EH (cell line): ENCODE measurements at places on chromosomes 7 and 10.

- DNase-seq: no peak
Observed at GRCh38 chr7:45138433-45139267, 18.9 kb upstream of the RAMP3 start.

DNA sequence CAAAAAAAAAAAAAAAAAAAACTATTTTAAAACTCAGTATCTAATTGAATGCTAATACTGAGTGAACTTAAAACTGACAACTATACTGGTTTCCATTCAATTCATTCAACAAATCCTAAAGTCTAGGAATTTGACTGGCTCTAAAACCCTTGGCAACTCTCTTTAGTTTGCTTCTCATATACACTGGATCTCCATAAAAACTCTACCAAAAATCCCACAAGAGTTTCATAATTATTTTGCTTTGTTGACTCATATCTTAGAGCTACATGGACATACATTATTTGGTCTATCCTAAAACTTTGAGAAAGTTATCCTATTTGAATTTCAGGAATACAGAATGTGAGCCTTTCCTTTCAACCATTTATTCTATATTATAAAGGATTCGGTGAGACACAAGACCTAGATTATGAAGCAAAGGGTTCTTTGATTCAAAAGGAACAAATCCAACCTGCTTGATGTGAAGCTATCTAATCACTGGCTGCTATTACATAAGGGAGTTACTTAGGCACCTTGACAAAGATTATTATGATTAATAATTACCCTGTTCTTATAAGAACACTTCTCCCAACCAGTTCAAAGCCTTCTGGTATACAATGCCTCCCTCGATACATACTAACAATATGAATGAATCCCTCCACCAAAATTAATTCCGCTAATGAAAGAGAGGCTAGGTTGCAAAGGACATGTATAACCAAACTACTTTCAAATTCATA lies 15.8 kb upstream of the KMT2E start:
- no peak for DNase-seq

- no peak for DNase-seq
Observed at GRCh38 chr7:155971180-155971770, 159.0 kb upstream of the SHH start.

DNA sequence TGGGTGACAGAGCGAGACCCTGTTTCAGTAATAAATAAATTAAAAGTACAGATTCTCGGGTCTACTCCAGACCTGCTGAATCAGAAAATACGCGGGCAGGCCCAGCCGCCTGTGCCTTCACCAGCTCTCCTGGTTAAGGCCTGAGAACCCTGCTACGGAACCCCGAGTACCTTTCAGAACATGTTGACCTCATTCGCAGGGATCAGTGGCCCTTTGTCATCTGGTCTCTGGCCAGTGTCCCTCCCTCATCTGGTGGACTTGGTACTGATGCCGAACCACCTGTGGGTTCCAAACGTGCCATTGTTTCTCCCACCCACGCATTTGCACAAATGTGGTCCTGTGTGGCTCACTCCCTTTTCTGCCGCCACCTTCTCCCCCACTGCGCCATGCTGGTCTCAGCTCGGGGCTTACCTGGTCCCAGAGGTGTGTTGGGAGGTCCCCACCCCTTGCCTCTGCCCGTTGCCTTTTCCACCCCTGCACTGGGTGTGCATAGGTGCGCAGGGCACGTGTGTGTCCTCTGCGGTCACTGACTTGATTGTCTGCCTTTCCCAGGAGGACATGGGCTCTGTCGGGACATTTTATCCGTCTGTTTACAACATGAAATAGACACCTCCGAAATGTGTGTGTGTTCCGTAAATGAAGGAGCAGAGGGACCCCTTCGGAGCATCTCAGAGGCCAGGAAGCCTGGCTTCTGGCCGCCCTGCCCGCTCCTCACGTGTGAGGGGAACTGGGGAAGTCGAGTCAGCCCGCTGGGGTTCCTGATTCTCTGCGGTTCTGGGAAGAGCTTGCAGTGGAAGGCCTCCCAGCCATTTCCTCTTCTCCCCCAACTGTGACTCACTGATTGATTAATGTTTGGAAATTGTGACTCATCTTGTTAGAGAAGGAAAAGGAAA lies 135.2 kb downstream of the CUX1 start:
- peak; percentile 81 for DNase-seq

DNA sequence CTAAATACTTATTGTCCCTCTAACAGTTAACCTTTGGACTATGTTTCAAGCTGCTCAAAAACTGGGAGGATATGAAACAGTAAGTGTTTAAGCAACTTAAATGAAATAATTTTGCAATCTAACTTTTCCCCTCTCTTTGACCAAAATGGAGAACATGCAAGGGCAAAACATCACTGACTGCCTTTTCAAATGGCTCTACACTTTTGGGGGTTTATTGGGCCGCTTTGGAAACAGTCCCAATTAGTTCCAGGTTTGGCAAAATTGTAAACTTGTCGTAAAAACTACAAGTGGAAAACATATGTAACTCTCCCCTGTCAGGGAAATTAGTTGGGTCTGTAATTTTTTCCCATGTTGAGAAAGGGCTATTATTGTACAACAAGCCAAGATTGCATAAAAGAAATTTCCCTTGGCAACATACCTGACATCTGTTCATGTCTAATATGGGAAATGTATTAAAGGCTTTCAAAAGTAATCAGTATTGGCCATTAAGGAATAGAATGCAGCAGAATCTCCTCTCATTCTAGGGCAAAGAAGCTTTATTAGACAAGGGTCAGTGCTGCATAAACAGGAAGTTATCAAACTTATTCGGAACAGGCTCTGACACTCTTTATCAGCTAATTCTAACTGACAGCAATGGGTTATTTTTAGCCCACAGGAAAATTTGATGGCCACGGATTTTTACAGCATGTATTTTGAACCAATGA lies 157.9 kb downstream of the ARID5B start:
- DNase-seq: peak; percentile 53
